ENCODE measurements at places on chromosomes 5 and 9.

- no peak for DNase-seq
These were observed 82.6 kb upstream of the GRHPR start for GRCh38 chr9:37339923-37340322.

DNA sequence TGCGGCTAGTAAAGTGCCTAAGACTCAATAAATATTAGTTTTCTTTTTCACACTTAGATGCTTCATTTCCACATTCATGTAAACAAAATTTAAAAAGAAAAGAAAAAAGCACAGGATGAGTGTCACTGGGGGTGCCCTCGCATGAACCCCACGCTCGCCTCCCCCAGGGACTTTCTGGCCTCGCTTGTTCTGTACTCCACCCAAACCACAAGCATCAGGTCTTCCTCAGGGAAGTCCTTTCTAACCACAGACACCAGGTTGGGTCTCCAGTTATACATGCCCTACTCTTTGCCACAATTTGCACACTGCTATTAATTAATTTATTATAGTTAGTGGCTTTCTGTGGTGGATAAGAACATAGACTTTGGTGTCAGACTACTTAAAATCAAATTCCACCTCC is 92.4 kb downstream of the RORB start:
- no peak for DNase-seq

DNA sequence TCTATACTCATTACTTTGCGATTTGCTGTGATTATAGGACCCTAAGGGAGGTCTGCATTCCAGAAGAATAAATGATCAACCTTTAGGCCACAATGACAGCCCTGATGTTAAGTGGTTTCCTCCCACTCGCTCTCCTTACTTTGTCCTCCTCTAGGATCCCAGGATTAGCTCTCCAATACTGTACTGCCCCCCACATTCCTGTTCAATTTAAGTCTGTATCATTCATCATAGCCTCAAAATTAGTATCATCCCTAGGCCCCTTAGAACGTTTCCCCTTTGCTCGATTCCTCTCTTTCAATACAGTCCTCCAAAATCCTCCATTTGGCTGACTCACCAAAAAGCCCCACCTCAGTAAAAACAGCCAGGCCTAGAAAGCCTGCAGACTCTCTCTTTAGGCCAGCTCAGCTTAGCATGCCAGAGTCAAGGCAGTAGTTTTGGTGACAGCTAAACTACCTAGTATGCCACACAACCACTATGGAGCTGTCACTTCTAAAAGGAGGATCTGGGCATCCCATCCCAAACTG is 24.4 kb downstream of the RNF145 start:
- no peak for DNase-seq

GRCh38 chr5:142601432-142601831 is 84.5 kb downstream of the FGF1 start:
- no peak for DNase-seq

- no peak for DNase-seq
These were observed 341.1 kb downstream of the ASTN2 start for GRCh38 chr9:117073539-117074341.
